ENCODE measurements at places on chromosomes 2 and 18.

DNA sequence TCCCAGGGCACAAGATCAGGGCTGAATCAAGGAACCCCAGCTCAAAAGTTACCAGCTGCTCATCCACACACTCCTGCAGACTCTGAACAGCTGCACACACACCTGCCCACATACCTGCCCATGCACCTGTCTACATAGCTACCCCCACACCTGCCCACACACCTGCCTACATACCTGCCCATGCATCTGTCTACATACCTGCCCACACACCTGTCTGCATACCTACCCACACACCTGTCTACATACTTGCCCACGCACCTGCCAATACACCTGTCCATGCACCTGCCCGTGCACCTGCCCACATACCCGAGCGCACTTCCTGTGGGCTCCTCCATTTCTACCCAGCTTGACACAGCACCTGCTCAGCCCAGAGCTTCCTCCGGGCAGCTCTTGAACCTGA, 122.8 kb upstream of the AGAP1 start:
- no peak for DNase-seq

DNA sequence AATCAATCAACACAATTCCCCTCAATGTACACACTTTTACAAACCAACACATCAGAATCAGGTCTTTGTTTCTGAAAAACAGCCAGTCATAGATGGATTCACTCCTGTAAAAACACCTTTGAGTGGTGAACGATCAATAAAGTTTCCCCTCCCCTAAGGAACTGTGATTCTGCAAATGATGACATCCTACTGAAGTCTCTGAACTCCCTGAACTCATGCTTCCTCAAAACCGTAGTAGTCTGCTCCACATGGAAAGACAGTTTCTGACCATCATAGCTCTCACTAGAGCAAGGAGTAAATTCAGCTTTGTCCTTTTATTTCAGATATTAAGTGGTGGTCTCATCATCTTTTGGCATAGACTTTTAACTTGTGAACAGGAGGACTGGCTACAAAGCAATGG, 43.5 kb upstream of the ACTR3 start:
- DNase-seq = no peak

DNA sequence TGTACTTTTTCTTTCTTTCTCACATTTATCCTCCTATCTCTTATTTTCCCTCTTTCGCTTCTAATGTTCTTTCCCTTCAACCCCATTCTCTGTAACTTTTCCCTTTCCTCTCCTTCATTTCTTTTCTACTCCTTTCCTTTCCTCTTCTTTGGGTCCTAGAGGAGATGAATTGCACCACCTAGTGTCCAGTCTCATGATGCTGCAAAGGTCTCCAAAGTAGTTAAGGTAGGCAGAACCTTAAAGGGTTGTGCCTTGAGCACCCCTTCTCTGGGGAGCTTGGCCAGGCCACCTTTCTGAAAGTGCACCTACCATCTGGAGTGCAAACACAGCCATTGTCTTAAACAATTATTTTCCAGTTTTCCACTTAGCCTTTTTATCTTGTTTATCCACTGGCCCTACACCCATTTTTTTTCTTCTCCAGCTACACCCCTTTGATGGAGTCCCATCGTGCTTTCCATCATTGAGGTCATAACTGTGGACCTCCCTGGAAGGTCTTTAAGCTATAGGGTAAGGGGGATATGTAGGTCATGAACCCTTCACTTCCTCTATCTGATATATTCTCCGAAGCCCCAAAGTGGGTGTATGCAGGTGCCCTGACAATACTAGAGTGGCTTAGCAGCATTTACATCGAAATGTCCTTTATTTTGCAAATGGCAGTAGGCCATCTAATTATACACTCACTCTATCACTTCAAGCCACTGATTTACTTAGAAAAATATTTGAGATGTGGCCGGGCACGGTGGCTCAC, 155.9 kb downstream of the ESCO1 start:
- DNase-seq = peak; percentile 47

GRCh38 chr2:132652474-132652873, 17.5 kb downstream of the LYPD1 start:
- DNase-seq = no peak

DNA sequence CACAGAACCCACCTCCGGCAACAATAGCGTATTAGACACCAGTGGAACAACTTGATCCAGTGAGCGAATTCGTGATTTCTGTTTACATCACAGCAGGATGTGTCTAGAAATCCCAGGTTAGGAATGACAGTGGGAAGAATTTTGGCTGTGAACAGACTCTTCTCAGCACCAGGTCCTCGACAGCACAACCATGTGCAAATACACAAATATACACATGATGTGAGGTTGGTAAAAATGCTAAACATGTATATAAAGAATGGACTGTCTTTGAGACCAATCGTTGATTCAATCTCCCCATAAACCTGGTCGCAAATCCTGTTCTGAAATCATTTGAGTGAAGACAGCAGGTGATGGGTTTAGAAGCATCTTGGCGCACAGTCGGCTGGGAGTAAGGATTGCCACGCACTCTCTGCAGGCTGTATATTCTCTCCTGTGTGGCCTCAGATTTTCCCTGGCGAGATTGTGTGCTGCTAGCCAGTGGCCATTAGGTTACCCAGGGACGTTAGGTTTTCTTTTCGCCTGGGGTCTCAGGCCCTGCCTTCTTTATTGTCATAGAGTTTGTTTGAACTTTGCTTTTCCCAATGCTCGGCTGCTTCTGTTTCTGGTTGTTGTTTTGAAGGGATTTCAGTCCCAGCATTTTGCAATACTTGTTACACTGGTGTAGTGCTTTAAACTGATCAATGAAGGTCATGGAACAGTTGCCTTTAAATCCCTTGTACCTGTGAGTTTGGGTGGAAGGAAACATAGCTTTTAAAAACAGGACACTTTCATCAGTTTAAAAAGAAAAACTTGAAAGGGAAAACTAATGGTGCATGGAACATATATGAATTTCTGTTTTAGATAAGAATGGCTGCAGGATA, 147.3 kb downstream of the ALPK2 start:
- no peak for DNase-seq

- no peak for DNase-seq
Observed at GRCh38 chr2:24011250-24012104, 1.6 kb downstream of the MFSD2B start.

DNA sequence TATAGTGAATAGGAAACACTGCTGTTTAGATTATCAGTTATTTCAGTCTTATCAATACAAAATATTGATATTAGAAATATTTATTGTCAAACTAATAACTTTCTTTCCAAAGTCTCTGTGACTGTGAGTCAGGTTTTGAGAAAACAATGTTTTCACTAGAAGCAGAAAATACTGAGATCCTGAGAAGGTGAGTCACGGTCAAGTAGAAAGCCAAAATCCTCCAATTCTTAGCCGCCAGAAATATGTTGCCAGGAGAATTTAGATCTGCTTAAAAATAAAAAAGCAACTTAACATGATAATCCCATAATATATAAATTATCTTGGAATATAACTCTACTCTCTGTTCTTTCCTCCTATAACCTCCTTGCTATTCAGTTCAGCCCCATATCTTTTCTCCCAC, 181.9 kb upstream of the NRXN1 start:
- peak; percentile 7 for DNase-seq

- DNase-seq = no peak
Observed at GRCh38 chr2:166181813-166182154, 54.0 kb upstream of the SCN1A start.

GRCh38 chr2:28062867-28063266, 172.3 kb downstream of the BABAM2 start:
- DNase-seq = no peak

DNA sequence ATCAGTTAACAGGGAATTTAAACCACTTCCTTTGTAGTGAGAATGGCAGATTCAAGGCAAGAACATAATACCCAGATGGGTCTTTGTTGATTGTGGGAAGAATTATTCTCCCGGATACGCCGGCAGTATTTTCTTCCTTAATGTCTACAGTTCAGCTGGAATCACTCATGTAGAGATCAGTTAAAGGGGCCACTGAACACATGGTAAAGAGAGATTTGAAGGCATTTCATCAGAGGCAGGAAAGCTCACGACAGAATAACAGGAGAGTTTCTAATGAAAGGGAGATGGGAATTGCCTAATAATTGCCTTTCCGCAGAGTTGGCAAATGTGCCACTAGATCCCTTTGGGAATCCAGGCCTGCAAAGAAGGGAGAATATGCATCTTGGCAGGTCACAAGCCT, 327.7 kb upstream of the ZNF804A start:
- DNase-seq = no peak

- no peak for DNase-seq
Observed at GRCh38 chr2:201220102-201220570, 37.2 kb downstream of the CASP10 start.

DNA sequence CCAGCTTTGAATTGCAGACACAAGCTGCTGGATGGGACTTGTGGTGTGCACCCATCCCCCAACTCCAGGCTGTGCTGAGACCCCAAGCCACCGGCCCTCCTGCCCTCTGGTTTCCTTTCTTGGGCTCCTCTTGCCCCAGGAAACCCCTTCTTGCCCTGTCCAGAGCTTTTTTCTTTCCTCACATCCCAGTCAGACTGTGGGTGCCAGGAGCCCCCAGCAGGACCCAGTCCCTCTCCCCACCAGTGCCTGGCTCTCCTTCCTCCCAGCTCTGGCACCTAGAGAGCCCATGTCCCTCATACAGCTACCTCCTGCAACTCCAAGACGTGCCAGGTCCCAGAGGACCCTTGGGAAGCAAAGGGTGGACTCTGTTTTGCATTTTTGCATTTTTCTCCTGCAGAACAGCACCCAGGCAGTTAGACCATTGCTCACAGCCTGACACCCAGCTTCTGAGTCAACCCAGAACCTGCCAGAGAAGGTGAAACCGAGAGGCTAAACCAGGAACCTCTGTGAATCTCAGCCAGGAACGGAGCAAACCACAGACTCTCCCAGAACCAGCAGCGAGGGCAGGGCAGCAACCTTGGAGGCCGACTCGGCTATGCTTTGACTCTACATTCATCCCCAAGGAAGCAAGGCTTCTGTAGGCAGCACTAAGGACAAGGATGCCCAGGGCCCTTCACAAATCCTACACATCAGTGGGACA, 221.1 kb downstream of the ANAPC1 start:
- no peak for DNase-seq

DNA sequence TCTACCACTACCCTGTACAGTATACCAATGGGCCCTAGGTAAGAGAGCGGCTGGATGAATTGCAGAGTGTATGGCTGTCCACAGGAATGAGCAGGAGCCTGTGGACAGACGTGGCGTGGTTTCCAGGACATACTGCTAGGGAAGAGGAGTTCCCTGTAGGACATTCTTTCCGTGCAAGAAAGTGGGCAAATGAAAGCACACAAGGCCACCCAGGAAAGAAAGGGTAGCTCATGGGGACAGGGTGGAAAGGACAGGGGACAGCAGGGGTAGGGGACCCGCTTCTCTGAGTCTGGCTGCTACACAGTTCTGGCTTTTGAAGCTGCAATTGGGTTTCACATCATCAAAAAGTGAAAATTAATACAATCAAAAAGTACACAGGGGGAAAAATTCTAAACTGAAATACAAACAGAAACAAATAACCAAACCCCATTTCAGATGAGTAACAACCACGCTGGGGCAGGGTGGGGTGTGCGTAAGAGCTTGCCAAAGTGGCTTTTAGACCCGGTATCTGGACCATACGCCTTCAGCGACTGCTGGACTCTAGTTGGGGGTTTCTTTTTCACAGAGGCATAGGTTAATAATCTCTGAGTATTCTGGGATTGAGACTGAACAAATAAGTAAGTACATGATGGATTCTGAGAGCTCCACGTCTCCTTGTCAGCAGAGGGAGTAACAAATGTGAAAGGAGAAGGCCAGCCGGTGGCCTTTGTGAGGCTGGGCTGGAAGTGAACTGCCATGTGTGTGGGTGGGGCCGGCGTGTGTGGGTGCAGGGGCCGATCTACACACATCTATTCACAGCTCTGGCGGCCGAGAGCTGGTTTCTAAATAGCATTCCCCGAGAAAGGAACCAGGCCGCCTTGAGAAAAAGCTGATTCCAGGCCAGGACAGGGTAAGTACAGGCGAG, 84.0 kb downstream of the HDAC4 start:
- DNase-seq = peak; percentile 36

DNA sequence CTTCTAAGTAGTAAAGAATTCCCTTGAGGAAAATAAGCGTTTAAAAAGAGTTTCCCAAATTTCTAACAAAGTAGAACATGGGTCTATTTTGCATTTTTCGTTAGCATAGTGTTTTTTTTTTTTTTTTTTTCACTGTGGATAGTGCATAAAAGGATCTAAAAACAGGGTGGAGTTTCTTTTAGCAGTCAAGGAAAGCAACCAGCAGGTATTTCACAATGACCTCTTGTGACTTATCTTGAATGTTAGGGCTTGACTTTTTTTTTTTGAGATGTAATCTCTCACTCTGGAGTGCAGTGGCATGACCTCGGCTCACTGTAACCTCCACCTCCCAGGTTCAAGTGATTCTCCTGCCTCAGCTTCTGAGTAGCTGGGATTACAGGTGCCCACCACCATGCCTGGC, 14.9 kb upstream of the DGKD start:
- no peak for DNase-seq

GRCh38 chr2:127320586-127321275, 26.8 kb upstream of the ERCC3 start:
- DNase-seq = no peak

- DNase-seq = no peak
Observed at GRCh38 chr2:47086054-47086471, 69.0 kb downstream of the STPG4 start.

DNA sequence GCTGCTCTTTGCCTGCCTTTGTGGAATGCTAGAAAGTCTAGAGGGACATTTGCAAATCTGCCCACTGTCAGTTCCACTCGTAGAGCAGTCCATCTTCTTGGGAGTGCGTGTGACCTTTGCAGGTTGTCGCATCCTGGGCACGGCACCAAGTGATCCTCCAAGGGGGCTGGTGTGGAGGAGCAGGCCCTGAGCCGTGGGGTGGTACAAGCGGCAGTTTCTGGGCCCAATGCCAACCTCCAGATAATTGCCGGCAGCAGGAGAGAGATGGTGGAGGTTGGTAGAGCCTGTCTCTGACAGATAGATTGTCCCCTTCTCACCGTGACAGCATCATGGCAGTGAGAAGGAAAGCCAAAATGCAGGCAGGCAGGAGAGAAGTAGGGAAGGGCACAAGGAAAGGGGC, 150.7 kb upstream of the SLC14A2 start:
- DNase-seq = no peak

DNA sequence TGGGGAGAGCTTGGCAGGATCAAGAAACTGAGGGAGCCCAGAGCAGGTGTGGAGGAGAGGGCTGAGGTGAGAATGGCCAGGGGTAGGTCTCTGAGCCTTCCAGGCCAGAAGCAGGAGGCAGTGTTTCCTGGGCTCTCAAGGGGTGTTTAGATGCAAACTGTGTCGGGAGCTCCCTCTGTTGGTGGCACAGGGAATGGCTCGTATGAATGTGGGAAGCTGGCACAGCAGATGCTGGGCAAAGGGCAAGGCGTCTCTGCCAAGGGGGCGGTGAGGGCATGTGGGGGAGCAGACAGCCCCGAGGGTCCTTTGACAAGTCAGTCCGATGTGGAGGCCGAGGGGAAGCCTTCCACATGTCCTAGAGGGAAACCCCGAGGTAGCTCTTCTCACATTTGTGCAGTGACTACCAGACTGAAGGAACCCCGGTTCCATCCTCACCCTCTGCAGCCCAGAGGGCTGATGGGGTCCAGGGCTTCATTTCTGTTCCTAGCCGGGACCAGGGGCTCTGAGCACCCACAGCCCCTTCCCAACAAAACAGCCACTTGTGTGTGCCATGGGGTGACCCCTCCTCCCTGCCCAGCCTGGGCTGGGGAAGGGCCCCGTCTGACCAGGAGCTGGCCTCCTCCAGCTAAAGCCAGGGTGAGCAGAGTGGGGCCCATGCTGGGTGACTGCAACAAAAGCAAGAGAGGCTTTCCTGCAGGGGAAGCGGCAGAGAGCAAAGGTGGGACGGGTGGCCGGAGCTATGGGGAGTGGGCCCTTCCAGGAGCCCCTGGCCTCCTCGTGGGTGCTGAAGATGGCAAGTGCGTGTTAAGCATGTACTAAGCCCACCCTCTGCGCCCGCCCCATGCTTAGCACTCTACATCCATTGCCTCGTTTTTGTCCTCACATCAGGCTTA, 103.4 kb downstream of the SEPTIN10 start:
- DNase-seq = peak; percentile 54
